ENCODE measurements at places on chromosomes 13 and 19.

- no peak for DNase-seq
Observed at GRCh38 chr19:15188851-15189250, 11.9 kb downstream of the NOTCH3 start.

- no peak for DNase-seq
Observed at GRCh38 chr13:102089177-102089576, 312.7 kb downstream of the FGF14 start.

GRCh38 chr13:39321574-39321973 lies 281.4 kb downstream of the LHFPL6 start:
- no peak for DNase-seq

GRCh38 chr19:33348301-33349010 lies 25.1 kb upstream of the CEBPG start:
- no peak for DNase-seq

DNA sequence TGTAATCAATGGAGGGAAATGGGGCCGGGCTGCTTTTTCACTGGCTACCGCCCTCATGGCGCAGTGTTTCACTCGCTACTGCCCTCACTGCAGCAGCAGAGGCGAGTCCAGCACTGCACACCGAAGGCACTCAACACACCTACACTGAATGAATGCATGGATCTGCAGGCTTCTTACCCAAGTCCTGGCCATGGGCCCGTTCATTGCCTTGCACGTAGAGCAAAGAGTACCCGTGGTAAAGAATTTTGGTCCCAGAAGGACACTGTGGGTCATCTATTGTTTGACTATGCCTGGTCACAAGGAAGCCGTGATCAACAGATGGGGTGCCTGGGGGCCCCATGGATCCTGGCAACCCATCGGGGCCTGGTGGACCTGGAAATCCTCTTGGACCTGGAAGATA lies 144.9 kb downstream of the COL4A1 start:
- no peak for DNase-seq

DNA sequence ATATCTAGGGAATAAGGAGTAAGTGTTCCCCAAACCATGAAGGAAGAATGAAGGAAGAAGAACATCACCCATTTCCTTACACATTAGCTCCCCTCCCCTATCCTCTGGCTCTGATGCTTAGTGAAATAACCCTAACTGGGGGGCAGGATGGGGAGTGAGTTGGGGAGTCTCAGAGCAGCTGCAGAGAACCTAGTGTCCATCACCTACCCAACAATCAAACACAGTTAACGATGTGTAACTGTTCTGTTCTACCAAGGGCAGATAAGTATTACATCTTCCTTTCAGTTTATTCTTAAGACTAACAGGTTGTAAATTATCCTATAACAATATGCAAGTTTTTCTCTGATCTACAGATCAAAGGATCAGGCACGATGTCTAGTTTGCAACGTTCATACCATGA lies 12.8 kb downstream of the ELF1 start:
- no peak for DNase-seq

Measured in CD4-positive, alpha-beta T cell treated with Interleukin-2 at 100 ng/mL for 4 hours (primary cell).